Stimulated activated CD8-positive, alpha-beta memory T cell treated with anti-CD3 and anti-CD28 coated beads, Interleukin-4, amount 100 ng/mL, for 48 hours (primary cell): ENCODE measurements at places on chromosomes 11 and 22.

DNA sequence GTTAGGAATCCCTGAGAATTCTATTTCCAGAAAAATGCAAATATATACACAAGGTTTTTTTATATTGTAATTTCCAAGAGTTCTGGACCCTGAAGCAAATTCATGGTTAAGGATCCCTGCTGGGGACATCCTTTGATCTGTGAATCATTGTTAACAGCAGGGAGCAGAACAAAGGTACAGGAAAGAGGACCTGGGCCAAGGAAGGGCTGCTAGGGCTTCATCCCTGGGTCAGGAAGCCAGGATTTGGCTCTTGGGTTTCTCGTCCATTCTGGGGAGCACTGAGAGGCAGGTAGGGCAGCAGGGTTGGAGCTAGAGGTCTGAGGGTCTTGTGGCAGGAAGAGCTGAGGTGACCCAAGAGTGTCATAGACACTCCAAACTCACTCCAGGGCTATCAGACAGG lies 10.2 kb upstream of the OAF start:
- no peak for DNase-seq

GRCh38 chr11:86593833-86594232 lies 78.6 kb downstream of the ME3 start:
- DNase-seq = no peak

GRCh38 chr11:117973503-117973860 lies 12.7 kb upstream of the IL10RA start:
- DNase-seq = peak; percentile 21

- DNase-seq = no peak
Observed at GRCh38 chr22:29113319-29113718, 40.5 kb downstream of the KREMEN1 start.

DNA sequence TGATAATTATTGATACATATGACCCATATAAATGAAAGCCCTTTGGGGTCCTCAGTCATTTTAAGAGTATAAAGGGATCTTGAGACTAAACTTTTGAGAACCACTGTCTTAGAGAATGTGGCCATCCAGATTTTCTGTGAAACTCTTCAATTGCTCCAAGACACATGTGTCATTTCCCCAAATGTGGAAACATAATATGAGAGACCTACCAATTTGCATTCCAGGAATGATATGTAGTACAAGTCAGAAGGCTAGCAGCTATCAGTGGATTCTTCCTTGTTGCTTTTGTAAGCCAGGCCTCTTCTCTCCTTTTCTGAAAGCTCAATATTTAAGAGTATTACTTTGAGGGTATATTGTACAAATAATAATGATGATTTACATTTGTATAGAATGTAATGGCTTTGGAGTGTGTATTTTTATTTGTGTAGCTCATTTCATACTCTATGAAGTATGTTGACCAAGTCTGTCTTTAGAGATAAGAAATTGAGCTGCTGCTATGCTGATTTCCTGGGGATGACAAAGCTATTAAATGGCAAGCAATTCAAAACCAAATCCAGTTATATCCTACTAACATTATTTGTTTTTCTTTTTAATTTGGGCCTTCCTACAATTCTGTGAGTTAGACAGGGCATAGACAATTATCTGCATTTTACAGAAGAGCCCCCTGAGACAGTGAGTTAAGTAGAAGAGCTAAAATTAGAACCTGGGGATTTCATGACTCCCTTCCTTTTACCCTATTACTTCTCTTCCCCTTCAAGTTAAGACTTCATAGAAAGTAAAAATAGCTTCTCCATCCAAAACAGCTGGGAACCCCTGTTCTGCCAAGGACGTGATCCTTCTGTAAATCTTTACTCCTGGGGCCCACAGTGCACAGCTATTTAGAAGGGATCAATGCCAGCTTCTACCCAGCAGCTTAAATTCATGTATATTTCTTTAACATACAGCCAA lies 131.9 kb downstream of the WNT11 start:
- no peak for DNase-seq

DNA sequence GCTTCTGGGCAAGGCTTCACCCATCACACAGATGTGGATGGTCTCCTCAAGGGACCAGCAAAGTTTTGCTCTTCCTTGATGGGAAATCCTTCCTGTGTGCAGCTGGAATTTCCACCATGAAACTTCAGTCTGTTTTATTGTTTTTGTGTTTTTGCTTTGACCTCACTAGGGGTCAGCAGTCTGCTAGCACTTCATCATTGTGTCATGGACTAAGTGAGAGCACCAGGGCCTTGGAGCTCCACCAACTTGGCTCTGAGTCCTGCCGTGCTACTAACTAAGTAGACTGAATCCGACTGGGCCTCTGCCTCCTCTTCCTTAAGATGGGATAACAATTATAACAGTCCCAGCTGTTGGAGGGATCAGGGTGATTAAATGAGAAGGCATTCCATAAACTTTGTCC lies 305.8 kb upstream of the NCAM1 start:
- no peak for DNase-seq

- no peak for DNase-seq
Observed at GRCh38 chr11:4048340-4048739, 46.3 kb upstream of the RRM1 start.

GRCh38 chr22:49301398-49302149 lies 526.1 kb downstream of the BRD1 start:
- peak; percentile 14 for DNase-seq

- peak; percentile 78 for DNase-seq
Observed at GRCh38 chr22:38214302-38215056, 12.7 kb downstream of the MAFF start.

- no peak for DNase-seq
Observed at GRCh38 chr11:114610550-114610949, 15.0 kb upstream of the NXPE4 start.

GRCh38 chr22:21457023-21457787 lies 10.0 kb upstream of the TMEM191C start:
- no peak for DNase-seq

- DNase-seq = no peak
Observed at GRCh38 chr11:70528794-70529580, 130.7 kb downstream of the CTTN start.

DNA sequence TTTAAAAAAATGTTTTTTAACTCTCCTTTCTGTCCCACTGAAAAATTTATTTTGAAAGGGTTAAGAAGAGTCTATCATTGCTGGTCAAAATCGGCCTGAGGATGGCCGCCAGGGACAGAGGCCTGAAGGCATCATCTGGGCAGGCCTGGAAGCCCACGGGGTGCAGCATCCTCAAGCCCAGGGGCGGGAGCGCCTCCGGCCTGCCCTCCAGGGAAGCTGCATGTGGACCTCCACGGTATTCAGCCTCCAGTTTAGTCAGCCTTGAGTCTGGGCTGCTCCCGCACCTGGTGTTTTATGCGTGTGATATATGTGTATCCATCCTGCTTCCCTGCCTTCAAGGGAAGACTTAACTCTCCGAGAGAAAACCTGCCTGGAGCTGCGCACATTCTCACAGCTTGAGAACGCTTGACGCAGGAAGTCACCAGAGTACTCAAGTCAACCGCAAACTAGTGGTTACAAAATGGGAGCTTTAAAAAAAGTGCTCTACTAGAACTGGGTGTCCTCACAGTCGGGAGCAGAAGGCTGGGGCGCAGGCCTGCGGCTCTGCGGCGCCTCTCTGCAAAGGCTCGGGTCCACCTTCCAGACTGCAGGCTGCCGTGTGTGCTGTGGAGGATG lies 13.6 kb upstream of the BID start:
- DNase-seq = no peak

GRCh38 chr11:44752713-44753112 lies 26.0 kb downstream of the TSPAN18 start:
- DNase-seq = no peak

- DNase-seq = no peak
Observed at GRCh38 chr11:129729216-129729615, 86.4 kb upstream of the TMEM45B start.

DNA sequence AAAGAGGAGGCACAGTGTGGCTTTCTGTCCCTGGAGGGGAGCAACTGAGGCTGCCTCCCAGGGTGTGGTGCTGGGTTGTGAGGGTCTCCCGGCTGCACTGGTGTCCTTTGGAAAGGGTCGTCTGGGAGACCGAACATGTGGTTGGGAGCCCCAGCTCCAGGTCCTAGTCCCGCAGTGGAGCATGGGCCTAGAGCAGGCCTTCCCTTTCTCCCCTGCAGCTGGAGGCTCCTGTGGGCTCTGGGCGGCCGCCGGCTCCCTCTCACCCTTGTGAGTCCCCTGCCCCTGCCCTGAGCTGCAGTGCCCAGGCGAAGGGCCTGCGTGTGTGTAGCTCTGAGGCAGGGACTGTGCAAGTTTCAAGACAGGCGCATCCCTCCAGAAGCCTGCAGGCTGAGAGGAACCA lies 1492.7 kb downstream of the BRD1 start:
- no peak for DNase-seq

GRCh38 chr11:12159351-12160099 lies 49.1 kb downstream of the MICAL2 start:
- DNase-seq = peak; percentile 26

GRCh38 chr11:16111690-16112089 lies 244.7 kb downstream of the SOX6 start:
- DNase-seq = no peak

DNA sequence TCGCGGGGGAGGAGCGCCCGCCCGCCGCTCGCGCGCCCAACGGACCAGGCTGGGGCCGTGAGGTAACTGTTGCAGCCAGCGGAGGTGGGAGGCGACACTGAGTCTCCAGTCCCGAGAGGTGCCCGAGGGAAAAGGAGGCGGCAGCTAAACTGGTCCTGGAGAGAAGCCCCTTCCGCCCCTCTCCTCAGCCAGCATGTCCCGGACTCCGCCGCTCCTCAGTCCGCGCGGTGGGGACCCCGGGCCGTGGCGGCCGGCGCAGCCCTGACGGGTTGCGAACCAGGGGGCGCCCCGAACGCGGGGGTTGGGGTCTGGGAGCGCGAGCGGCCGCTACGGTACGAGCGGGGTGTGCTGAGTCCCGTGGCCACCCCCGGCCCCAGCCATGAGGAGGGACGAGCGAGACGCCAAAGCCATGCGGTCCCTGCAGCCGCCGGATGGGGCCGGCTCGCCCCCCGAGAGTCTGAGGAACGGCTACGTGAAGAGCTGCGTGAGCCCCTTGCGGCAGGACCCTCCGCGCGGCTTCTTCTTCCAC lies at the start of gene PDE3B:
Gene PDE3B, plus strand, starts transcription at position 108 of the 529 bp plus-strand sequence. Its CDS starts 272 bp downstream, at position 380.
- peak; percentile 86 for DNase-seq

GRCh38 chr11:110314366-110315095 lies 18.1 kb upstream of the RDX start:
- no peak for DNase-seq

DNA sequence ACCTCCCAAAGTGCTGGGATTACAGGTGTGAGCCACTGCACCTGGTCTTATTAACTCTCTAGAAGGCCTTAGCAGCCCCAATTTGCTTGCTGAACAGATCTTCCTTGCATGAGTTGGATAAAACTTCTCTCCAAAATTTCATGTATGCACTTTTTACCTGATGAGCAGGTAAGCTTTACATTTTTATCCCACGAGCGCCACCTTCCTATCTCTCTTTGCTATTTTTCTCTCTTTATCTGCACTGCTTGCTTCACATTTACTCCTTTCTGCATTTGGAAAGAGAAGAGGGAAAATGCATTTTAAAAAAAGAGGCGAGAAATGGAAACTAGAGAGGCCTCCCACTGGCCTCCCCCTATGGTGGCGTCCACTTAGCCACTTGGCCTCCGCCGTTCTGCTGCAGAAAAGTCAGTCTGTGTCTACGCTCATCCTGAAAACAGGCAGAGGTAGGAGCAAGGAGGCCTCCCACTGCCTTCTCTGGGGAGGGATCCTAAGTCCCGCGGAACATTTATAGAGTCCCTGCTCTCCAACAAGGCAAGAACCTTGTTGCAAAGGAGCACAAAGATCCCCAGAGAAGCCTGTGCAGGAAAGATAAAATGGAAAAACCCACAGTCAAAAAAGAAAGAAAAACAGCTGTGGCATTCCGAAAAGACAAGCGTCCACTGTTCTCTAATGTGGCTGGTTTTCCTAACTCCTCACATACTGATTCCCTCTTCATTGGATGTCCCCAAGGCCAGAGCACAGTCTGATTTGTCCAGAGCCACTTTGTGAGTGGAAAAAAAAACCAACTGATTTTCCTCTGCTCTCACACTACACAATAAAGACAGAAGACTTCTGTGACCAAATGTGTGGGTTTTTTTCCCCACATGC lies 62.2 kb upstream of the INCENP start:
- no peak for DNase-seq

DNA sequence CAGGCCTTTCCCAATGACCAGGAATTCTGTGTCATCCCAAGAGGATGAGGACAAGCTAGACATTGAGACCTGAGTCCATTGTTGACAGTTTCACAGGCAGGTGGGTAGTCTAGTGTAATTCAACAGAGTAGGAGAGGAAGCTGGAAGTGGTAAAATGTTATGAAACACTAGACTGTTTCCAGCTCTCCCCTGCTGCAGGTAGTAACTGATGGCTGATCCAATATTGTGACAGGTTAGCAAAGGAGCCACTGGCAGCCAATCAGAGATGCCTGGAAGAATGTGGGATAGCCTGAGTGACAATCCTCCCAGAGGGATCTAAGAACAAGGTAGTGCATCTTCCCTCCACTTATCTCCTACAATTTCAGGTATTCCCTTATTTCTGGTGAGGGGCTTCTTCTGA lies 10.6 kb upstream of the GDPD4 start:
- no peak for DNase-seq

DNA sequence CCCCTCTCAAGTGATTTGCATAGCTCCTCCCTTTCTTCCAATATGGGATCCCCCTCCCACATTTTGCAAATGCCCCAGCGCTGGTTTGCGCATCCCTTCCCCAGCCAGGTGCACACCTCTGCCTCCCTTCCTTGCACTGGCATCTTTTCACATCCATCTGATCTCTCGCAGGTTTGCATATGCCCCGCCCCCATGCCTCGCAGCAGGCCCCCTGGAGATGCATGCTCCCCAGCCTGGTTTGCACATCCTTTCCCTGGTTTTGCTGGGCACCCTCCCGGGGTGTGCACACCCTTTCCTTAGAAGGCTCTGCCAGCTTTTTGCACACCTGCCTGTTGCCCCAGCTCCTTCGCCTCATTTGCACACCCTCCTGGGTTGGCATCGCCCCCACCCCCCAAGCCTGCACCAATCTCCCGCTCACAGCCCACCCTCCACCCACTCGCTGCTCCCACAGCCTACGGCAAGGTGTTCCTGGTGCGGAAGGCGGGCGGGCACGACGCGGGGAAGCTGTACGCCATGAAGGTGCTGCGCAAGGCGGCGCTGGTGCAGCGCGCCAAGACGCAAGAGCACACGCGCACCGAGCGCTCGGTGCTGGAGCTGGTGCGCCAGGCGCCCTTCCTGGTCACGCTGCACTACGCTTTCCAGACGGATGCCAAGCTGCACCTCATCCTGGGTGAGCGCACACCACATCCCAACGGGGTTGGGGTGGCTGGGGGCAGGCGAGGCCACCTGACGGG lies 917 bp downstream of the RPS6KA4 start:
- peak; percentile 51 for DNase-seq

DNA sequence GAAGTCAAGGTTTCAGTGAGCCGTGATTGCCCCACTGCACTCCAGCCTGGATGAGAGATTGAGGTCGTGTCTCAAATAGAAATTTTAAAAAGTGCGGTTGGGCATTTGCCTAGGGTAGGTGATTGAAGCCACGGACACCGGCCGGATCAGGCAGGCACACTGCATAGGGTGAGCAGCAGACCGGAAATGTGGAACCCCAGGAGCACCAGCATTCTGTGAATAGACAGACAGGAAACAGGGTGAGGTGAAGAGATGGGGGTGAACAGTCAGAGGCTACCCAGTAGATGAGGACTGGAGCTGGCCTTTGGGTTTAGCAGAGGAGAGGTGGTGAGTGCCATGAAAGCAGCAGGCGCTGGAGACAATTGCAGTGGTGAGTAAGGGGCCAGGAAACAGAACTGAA lies 43.5 kb downstream of the PPFIA1 start:
- DNase-seq = no peak

GRCh38 chr11:125410091-125410490 lies 86.0 kb downstream of the FEZ1 start:
- no peak for DNase-seq
